ENCODE measurements at places on chromosomes 16 and 17.

- DNase-seq = no peak
These were observed 54.1 kb downstream of the VMP1 start for GRCh38 chr17:59761385-59762048.

DNA sequence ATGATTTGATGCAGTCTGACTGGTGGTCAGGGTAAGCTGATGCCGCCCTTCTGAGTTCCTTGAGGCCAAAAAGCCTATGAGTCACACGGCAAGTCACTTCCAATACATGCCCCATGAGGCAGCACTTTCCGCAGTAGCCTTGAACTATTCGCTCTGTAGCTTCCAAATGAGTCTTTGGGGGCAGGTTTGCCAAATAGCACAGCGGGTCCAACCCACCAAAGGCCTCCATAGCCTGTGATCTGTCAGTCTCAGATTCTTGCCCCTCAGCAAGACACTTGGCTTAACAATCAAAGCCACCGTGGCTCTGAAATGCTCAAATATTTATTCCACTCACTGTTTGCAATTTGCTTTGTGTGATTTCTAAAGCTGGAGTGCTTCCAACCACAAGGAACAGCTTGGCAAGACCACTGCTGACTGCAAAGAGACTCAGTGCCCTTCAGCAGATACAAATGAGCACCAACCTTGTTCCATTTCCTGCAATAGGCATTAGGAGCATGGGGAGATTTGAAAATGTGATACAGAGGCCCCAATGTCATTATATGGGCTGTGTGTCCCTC, 45.4 kb downstream of the CLEC19A start:
- DNase-seq = no peak

DNA sequence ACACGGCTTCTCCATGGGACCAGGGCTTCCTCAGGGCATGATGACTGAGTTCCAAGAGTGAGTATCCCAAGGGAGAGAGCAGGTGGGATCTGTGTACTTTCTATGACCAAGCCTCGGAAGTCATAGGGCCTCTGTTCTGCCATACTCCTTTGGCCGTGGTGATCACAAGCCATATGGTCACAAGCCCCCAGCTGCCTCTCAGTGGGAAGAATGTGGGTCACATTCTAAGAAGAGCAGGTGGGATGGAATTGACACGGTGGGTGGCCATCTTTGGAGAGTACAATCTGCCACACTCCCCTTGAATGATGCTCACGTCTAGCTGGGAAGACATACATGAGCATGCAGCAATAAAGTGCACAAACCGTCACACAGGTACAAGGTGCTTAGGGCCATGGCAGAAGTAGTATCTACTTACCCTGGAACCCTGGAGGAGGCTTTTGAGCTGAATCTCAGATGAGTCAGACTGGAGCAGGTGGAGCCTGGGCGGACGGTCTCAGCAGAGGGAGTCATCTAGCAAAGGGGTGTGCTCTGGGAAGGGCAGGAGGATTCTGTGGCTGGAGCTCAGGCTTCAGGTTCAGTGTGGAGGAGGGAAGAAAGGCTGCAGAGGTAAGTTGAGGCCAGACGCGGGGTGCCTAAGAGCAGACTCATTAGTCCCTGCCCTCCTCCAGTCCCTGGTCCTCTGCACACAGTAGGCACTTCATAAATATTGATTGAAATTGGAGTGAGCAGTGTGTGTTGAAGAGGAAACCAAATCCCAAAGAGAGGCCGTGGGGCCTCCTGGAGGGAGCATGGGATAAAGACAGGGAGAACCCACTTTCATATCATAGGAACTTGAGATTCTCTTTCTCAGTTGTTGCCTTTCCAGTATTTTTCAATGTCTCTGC, 26.6 kb downstream of the GOSR2 start:
- no peak for DNase-seq

DNA sequence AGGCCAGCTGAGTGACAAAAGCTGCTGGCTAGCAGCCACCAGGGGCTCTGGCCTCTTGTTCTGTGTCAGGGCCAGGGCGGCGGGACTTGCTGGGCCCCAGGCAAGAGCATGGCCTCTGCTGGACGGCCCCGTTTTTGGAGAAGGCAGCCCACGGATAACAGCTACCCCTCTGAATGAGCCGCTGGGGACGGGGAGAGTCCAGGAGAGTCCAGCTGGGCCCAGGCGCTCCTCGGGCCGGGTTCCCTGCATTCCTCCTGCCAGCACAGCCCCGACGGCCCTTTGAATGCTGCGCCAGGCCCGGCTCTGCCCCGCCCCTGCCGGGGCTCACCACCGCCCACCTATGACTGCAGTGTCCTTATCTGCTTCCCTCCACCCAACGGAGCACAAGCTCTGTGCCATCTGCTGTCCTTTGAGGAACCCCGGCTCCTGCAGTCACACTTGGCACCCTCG, 33.4 kb downstream of the SLC7A5 start:
- DNase-seq = no peak

- no peak for DNase-seq
These were observed 22.5 kb upstream of the CIBAR2 start for GRCh38 chr16:85134789-85135142.
